Esophagus squamous epithelium (tissue), 5 donors: ENCODE measurements at places on chromosomes 5 and 9.

- no peak for DNase-seq
Observed at GRCh38 chr5:3598769-3599211, 3.2 kb downstream of the IRX1 start.

DNA sequence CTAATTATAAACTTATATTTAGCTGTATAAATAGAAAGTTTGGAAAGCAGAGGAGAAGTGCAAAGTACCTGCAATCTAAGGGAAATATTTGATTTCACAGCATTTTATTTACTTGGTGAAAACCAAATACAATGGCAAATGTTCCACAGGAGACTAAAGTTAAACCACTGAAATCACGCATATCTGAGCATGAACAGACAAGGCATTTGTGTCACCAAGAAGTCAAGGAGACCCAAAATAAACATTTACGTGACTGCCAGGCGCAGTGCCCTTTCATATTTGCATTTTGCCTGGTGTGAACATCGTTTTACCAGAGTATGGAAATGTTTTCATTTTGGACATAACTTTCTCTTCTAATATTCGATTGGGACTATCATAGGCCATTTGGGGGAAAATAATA lies 20.6 kb downstream of the UGCG start:
- no peak for DNase-seq

DNA sequence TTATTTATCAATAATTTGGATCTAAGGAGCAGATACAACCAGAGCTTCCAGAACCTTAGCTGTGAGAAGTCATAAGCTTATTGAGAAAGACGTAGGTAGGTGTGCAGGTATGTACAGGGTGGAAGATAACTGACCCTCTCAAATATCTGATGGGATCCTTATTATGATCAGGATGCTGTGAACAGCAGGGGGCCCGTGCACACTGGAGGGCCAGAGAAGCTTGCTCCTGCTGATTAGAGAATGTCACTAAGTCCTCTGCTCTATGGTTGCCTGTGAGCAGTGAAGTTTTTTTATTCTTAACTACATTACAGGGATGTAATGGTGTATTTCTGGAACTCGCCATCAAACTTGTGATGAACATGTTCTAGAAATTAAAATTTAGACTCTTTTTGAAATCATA lies 108.9 kb upstream of the POU5F2 start:
- no peak for DNase-seq

- no peak for DNase-seq
Observed at GRCh38 chr5:154402611-154403010, 43.2 kb upstream of the SAP30L start.

DNA sequence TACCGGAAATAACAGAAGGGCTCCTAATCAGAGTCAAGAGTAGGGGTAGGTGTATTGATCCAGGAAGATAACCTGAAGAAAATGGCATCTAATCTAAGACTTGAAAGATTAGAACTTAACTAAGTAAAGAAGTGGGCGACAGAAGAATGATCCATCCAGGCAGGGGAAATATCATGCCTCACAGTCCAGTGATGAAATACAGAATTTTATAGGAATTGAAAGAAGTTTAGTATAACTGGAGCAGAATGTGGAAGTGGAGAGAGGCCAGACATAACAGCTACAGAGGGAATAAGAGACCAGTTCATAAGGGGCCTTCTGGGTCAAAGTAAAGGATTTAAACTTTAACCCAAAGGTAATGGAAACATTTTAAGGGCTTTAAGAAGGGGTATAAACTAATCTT lies 42.2 kb downstream of the ERP44 start:
- no peak for DNase-seq
